ENCODE measurements at places on chromosomes 16 and 17.

DNA sequence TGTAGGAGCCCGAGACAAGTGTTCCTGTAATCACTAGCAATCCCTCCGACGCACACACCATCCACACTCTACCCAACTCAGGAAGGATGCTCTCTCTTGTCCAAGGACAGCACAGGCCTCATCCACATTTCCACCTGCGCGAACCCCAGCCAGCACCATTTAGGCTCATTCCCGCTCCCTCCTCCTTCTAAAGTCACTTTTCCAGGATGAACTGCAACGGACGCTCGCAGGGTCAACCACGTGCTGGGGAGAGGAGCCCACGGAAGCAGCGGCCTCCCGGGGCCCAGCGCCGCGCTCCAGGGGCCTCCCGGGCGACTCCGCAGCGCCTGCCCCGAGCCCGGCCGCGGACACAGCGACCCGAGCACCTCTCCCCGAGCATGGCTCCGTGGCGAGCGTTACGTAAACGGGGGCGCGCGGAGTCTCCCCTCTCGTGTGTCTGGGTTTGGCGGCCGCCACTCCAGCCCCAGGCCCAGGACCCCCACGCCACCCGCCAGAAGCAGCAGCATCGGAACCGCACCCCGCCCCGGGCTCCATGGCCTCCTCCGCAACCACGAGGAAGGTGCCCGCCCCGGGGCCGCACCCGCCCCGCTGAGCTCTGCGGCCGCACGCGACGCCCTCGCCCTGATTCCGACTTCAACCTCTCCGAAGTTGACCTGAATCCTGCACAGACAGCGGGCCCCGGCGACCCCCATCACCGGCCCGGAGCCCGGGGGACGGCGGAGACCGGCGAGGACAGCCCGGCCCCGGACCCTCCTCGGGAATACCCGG is 668 bp downstream of the USP36 start:
- no peak for DNase-seq

- DNase-seq: no peak
These were observed 13.4 kb downstream of the NATD1 start for GRCh38 chr17:21239680-21240368.

- no peak for DNase-seq
These were observed 7.2 kb downstream of the ALOX12B start for GRCh38 chr17:8080208-8080798.

GRCh38 chr16:65305266-65305959 is 183.6 kb upstream of the CDH11 start:
- DNase-seq: no peak

DNA sequence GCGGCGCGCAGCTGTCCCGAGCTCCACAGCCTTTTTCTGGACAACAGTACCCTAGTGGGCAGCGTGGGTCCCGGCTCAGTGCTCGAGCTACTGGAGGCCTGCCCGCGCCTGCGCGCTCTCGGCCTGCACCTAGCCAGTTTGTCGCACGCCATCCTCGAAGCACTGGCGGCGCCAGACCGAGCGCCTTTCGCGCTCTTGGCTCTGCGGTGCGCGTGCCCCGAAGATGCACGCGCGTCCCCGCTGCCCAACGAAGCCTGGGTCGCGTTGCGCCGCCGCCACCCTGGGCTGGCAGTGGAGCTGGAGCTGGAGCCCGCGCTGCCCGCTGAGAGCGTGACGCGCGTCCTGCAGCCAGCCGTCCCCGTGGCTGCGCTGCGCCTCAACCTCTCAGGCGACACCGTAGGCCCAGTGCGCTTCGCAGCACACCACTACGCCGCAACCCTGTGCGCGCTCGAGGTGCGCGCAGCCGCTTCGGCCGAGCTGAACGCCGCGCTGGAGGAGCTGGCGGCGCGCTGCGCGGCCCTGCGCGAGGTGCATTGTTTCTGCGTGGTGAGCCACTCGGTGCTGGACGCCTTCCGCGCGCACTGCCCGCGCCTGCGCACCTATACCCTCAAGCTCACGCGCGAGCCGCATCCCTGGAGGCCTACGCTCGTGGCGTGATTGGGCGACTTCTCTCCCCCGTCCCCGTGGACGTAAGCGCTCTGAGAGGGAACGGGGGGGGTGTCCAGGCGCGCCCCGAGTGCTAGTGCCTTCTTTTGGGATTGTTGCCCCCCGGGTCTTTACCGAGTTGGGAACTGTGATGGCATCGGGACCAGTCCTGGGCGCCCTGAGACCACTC is 1.2 kb upstream of the HSF4 start:
- no peak for DNase-seq

DNA sequence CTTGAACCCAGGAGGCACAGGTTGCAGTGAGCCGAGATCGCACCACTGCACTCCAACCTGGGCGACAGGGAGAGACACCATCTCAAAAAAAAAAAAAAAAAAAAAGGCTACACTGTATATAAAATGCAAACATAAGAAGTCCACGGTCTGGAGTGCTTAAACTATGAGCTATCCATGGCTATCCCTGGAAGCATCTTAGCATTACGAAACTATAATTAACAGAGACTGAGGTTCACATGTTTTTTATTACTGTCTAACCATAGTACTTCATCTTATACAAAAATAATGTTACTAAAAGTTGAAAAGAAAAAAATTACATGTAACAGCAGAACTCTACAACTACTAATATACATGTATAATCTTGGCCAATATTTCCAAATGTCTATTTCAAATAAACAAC is 32.8 kb downstream of the HELZ start:
- peak; percentile 10 for DNase-seq

DNA sequence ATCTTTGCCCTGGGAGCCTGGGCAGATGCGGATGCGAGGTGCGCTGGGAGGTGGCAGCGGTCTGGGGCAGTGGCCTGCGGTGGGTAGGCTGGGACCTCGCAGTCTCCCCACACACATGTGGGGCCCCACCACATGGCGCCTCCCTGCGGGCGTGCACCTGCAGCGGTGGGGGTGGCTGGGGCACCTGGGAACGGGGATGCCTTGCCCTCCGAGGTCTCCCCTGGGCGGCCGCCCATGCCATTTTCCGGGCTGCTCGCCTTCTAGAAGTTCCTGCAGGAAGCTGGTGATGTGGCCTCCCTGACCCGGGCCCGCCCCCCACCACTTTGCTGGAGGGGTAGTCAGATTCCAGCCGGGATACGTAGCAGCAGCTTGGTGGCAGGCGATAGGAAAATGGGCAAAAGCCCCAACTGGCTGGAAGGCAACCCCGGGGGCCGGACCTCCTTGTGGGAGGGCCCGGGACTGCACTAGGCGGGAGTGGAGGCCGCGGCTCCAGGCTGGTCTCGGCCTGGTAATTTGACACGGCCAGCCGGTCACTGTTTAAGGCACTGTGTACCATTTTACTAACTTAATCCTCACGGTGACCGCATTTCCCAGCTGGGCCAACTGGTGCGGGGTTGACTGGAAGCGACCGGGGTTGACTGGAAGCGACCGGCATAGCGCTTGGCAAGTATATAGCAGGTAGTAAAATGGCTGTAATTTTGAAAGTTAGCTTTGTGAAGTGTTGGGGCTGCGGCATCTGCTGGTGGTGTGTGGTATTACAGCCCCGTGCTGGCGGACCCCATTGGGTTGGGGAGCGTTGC is 38.5 kb downstream of the IGF2BP1 start:
- no peak for DNase-seq

DNA sequence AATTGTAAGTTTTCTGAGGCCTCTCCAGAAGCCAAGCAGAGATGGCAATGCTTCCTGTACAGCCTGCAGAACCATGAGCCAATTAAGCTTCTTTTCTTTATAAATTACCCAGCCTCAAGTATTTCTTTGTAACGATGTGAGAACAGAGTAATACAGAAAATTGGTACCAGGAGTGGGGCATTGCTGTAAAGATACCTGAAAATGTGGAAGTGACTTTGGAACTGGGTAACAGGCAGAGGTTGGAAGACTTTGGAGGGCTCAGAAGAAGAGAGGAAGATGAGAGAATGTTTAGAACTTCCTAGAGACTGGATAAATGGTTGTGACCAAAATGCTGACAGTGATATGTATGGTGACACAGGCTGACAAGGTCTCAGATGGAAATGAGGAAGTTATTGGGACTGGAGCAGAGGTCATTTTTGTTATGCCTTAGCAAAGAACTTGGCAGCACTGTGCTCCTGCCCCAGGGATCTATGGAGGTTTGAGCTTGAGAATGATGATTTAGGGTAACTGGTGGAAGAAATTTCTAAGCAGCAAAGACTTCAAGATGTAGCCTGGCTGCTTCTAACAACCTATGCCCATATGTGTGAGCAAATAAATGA is 23.1 kb downstream of the PRDM7 start:
- DNase-seq: no peak

- DNase-seq: no peak
These were observed 3.4 kb downstream of the PPP1R9B start for GRCh38 chr17:50146927-50147665.

DNA sequence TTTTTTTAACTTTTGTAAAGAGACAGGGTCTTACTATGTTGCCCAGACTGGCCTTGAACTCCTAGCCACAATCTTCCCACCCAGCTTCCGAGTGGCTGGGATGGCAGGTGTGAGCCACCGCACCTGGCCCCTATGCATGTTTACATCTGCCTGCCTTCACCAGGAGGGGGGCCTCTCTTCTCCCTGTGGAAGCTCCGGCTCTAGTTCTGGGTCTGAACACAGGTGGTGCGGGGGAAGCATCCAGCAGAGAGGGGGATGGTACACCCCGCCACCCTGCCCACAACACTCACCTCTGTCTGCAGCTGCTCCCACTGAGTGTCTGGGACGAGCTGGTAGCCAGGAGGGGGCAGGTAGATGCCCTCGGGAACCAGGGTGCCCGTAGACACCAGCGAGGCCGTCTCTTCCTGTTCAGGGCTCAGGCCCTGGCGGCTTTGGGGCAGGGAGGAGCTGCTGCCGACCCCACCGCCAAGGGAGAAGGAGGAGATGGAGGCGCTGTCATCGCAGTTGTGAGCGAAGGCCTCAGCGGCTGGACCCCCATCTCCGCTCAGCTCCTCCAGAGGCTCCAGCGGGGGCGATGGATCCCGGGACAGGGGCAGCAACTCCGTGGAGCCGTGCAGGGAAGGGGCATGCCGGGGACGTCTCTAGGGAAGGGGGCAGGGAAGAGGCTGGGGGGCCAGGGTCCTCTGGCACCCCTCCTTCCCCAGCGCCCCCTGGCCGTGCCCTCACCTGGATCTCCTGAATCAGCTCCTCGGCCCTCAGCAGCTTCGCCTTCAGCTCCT is 10.9 kb downstream of the RABEP2 start:
- no peak for DNase-seq

DNA sequence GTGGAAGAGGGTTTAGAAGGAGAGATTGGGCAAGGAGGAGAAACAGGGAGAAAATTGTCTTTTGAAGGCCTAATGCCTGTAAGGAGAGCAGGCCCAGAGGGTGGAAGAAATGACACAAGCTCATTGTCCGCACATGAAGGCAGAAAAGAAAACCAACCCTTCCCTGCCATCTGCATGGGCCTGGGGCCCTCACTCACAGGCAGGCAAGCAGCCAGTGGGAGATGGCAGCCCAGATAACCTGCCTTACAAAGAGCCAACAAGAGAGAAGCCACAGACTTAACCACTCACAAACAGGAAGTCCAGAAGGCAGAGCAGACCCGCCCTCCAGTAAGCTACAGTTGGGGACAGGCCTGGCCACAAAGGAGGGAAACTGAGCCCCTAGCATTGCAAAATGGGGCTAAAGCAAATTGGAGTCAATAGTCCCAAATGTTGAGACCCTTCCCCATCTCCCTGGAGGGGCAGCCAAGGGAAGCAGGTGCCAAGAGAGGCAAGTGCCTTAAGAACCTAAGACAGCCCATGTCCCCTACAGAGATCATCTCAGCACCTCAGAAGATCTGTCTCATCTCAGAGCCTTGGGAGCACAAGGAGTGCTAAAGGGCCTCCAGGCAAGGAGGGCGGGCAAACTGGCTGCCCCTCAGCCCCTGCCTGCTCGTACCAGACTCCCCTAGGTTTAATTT is 7.3 kb upstream of the TSPOAP1 start:
- DNase-seq: no peak
